Activated naive CD8-positive, alpha-beta T cell treated with anti-CD3 and anti-CD28 coated beads, Interleukin-2, amount 50 U/mL, for 24 hours (primary cell): ENCODE measurements at places on chromosomes 5 and 9.

- no peak for DNase-seq
Measured at GRCh38 chr5:72281764-72282499, 38.1 kb downstream of the MRPS27 start.

GRCh38 chr5:94853120-94853519 lies 234.7 kb downstream of the SLF1 start:
- DNase-seq = no peak

DNA sequence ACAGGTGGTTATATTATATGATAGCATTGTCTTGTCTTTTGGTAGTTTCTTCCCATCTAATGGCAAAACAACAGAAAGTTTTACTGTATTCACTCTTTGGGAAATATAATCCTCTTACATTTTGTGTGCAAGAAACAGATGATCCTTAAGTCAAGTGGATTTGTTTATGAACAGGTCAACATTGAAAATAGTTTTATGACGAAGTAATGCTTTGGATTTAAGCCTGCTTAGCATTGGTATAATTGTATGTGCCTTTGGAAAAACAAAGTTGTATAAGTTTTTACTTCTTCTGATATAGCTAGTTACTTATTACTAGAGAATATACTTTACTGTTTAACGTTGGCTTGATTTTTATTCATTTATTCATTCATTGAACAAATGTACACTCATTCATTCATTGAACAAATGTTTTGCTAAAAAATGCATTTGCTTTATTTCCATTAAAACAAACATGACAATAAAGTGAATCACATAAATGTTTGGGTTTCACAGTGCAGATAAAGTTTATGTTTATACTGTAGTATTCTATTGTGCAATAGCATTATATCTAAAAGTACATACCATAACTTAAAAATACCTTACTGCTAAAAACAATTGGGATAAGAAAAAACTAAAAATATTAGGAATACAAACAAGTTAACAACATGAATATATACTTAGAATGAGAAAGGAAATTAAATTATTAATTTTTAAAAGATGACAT lies 12.3 kb downstream of the SGCD start:
- no peak for DNase-seq

- DNase-seq = no peak
Measured at GRCh38 chr5:41240390-41240789, 27.1 kb upstream of the C6 start.

- no peak for DNase-seq
Measured at GRCh38 chr5:54643685-54644106, 126.1 kb downstream of the SNX18 start.

DNA sequence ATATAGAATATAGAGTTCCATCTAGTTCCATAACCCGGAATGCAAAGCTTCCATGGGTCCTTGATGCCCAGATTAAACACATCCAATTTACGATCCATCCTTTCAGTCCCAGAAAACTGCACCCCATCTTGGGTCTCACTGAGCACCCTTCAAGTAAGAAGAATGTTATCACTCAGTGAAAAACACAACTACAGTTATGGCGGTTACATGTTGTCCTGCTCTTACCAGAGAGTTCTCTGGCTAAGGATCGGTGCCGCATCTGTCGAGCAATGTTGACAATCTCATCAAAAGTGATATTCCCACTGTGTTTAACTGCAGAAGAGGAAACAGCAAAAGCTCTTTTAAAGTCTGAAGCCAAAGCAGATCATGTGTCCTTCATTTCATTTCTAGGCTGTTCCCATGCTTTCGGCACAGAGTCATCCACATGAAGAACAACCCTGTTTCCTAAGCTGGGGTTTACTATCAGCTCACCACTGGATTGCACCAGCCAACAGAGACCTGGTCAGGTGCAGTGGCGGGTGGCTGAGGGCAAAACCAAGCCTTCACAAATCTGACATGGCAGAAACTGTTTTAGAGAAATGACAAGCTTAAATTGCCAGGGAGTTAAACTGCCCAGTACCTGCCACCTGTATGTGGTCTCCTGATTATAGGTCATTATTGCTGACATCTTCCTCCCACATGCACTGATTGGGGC lies 2.9 kb downstream of the RPL12 start:
- DNase-seq = no peak

DNA sequence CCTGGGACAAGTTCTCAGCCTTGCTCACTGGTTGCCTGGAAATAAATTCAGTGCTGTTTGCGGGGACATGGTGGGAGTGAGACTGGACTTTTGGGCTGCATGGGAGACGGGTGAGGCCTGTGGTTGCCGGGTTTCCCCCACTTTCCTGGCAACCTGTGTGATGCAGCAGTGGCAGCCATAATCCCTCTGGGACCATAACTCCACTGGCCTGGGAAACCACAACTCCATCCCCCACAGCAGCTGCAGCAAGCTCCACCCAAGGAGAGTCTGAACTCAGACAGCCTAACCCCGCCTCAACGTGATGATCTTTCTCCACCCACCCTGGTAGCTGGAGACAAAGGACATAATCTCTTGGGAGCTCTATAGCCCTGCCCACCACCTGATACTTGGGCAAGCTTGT lies 349.9 kb downstream of the PIK3R1 start:
- peak; percentile 4 for DNase-seq

DNA sequence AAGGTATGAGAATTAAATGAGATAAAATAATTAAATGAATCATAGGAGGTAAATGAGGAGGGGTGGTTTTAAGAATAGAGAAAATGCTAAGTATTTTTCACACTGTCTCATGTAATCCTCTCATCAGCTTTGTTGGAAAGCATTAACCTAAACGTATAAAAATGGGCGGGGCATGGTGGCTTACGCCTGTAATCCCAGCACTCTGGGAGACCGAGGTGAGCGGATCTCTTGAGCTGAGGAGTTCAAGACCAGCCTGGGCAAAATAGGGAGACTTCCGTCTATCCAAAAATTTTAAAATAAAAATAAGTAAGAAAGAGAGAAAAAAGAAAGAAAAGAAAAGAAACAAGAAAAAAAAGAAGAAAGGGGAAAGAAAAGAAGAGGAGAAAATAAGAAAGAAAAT lies 1.9 kb upstream of the RFK start:
- no peak for DNase-seq

DNA sequence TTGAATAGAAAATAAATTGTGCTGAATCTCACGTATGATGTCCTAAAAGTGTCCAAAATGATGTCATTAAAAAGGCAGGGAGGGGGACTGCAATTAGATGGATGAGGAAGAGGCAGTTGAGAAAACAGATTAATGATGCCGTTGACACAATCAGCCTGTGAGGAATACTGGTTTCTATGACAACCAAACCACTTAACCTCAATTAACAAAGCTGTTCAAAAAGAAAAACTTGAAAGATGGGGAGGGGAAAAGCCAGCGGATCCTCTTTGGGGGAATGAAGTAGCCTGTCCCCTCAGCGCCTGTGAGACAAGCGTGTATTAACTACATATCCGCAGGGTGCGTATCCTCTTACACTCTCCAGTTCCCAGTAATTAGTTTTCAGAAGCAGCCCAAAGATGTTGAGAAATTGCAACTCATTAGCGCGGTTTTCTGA lies 160.7 kb downstream of the TTC39B start:
- no peak for DNase-seq

DNA sequence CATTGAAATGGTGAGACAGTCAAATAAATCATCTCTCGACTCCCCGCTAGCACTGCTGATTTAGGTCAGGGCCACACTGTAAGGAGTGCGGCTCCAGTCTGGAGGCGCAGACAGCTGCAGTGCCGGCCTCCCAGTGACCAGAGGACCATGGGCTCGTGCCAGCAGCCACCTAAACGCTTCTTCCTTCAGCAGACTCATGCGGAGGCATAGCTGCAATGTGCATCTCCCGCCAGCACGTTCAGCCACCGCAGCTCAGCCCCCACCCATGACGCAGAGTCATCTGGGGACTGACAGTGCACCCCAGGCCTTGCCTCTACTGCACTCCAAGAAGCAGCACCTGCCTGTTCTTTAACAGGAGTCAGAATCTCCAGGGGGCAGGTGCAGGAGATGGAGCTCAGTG lies 13.6 kb upstream of the MAPK9 start:
- no peak for DNase-seq

DNA sequence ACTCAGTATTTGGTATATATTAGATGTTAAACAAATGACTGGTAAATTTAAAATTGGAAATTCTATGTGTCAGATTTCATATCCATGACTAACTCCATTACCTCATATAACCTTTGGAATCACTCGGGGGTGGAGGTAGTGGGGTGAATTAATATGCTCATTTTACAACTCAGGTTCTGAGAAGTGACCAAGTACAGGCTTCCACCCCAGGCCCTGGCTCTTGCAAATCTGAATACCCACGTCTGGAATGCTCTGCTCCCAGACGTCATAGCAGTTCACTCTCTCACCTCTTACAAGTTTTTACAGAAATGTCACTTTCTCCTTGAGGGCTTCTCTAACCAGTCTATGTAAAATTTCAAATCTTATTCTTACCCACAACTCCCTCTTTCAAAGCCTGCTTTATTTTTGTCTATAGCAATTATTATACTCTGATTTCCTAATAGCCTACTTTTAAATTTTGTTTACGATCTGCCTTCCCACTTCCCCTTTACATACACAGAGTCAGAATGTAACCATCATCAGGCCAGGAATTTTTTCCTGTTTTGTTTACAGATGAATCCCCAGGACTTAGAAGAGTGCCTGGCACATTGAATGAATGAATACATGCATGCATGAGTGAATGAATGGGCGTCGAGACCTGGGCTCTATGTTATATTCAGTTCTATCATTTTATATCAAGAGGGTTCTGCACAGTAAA lies 134.1 kb upstream of the IFNE start:
- DNase-seq = no peak

DNA sequence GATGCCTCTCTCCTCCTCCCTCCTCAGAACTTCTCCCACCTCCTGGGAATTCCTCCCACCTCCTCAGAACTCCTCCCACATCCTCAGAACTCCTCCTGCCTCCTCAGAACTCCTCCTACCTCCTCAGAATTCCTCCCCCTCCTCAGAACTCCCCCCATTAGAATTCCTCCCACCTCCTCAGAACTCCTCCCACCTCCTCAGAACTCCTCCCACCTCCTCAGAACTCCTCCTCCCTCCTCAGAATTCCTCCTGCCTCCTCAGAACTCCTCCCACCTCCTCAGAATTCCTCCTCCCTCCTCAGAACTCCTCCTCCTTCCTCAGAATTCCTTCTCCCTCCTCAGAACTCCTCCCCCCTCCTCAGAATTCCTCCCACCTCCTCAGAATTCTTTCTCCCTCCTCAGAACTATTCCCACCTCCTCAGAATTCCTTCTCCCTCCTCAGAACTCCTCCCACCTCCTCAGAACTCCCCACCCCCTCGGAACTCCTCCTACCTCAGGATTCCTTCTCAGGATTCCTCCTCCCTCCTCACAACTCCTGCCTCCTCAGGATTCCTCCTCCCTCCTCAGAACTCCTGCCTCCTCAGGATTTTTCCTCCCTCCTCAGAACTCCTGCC lies 23.9 kb downstream of the SLC46A2 start:
- DNase-seq = no peak

- DNase-seq = no peak
Measured at GRCh38 chr9:98854266-98854665, 46.8 kb downstream of the GALNT12 start.

- DNase-seq = no peak
Measured at GRCh38 chr5:35336230-35336629, 105.9 kb upstream of the PRLR start.

- DNase-seq = no peak
Measured at GRCh38 chr5:109921735-109922380, 232.1 kb downstream of the MAN2A1 start.

GRCh38 chr5:112971276-112971675 lies 5.3 kb upstream of the DCP2 start:
- no peak for DNase-seq

GRCh38 chr5:135973323-135974020 lies 18.7 kb upstream of the LECT2 start:
- no peak for DNase-seq

GRCh38 chr9:80691229-80691628 lies 998.1 kb downstream of the TLE1 start:
- DNase-seq = no peak

- DNase-seq = no peak
Measured at GRCh38 chr9:136218271-136218670, 13.3 kb upstream of the LHX3 start.

DNA sequence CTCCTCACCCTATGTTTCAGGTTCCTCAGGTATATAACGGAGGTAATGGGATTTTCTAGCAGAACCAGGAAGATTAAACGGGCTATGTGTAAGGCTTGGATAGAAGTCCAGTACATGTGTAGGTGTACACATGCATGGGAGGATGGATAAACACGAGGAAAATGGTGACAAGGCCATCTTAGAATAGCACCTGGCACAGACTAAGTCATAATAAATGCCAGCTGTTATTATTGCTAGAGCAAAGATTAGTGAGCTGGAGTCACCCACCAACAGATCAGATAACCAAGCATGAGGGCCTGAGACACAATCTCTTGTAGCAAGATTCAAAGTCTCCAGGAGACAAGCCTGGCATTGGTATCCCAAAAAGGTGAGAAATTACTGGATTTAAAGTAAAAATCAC lies 21.1 kb downstream of the SPOCK1 start:
- DNase-seq = no peak

DNA sequence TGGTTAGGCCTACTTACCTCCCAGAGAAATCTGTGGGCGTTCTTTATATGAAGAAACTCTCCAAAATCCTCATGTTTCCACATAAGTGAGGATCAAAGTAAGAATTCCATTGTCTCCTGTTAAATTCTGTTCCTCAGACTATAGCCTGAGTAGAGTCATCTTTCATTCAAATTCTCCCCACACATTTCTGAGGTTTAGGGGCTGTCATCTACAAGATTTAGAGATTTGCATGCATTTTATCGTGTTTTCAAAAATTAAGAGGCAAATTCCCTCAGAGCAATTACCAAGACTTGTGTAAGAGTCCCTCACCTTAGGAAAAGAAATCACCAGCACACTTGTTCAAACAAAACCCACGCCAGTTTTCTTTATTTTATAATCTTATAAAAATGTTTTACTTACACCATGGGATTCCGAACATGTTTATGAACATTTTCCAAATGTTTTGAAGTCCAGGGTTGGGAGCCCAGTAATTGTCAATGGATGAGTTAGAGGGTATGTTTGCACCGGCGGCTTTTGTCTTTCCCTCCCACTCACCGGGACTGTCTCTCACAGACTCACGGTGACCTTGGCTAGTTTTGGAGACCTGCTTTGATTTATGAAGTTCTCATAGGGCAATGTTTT lies 367.6 kb downstream of the ENC1 start:
- no peak for DNase-seq

DNA sequence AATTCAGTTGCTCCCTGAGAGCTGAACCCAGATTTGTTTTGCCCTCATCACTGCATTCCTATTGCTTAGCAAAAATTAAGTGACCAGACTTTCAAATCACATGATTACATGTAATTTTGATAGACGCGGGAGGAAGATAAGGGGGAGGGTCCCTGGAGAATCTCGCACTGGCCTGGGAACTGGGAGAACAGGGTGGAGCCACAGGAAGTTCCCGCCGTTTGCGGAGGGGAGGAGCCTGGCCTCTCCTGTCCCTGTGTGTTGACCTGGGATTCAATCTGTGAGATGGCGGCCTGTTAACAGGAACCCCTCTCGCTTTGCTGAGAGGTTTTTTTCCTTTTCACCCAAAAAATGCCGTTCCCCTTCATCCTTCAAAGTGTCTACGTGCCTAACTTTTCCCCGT lies 142.9 kb upstream of the OR13F1 start:
- no peak for DNase-seq
